ENCODE measurements at places on chromosomes 5 and 9.

GRCh38 chr5:107296572-107296971 lies 374.2 kb downstream of the EFNA5 start:
- no peak for DNase-seq

DNA sequence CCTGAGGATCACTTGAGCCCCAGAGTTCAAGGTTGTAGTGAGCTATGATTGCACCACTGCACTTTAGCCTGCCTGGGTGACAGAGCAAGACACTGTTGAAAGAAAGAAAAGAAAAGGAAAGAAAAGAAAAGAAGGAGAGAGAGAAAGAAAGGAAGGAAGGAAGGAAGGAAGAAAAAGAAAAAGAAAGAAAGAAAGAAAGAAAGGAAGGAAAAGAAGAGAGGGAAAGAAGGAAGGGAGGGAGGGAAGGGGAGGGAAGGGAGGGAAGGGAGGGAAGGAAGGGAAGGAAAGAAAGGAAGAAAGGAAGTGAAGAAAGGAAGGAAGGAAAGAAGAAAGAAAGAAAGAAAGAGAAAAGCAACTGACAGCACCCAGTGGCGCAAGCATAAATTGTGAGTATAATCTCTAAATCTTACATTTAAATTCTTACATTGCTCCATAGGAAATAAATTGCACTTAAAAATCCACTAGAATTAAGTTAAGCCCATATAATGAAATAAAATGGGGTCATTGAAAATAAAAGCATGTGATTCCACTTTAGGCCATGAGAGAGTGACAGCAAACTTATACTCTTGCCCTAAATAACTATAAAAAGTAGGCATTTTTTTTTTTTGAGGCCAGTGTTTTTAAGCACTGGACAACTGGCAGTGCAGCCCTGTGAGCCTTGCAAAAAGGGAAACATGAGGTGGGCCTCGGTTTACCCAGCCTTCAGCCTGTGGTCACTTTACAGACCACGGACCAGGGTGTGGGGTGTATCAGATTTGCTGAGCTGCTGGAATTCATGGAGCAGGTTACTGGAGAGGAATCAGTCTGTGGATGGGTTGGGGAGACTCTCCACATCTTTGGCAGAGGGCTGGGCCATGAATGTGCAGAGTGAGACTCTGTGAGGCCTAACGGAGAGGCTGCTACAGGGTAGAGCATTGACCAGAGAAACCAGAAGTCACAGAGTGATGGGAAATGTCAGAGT lies 175.5 kb downstream of the TTLL11 start:
- no peak for DNase-seq

GRCh38 chr9:92275541-92275940 lies 18.0 kb downstream of the IARS1 start:
- DNase-seq: peak; percentile 39

DNA sequence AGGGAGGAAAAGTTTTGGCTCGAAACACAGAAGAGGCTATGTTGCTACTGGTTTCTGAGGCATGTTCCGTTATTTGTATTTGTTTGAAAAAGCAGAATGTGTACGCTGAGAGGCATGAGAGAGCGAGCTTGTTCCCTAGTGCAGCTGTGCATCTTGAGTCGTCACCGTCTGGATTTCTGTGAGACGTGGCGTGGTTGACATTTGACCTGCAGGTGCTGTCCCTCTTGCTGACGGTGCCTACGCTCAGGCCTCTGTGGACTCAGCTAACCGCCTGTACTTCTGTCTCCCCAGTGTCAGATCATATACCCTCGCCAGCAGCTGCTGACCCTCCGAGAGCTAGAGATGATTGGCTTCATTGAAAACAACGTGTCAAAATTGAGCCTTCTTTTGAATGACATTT lies 21.5 kb downstream of the TRIP13 start:
- DNase-seq: no peak

DNA sequence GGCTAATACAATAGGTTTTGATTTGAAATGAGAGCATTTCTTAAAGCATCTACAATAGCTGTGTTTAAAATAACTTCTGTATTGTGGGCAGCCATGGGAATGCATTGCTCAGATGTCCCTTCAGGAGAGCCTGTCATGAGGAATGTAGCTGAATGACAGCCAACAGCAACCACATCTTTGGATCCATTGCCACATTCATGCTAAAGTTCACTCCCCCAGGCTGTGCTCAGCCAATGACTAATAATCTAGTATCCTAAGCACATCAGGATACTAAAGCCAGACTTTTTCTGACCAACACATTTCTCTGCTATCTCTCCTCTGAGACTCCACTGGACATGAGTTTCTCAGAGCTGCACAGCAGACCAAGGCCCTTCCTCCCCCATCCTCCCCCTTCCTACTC lies 45.5 kb downstream of the HTR1A start:
- DNase-seq: peak; percentile 76

DNA sequence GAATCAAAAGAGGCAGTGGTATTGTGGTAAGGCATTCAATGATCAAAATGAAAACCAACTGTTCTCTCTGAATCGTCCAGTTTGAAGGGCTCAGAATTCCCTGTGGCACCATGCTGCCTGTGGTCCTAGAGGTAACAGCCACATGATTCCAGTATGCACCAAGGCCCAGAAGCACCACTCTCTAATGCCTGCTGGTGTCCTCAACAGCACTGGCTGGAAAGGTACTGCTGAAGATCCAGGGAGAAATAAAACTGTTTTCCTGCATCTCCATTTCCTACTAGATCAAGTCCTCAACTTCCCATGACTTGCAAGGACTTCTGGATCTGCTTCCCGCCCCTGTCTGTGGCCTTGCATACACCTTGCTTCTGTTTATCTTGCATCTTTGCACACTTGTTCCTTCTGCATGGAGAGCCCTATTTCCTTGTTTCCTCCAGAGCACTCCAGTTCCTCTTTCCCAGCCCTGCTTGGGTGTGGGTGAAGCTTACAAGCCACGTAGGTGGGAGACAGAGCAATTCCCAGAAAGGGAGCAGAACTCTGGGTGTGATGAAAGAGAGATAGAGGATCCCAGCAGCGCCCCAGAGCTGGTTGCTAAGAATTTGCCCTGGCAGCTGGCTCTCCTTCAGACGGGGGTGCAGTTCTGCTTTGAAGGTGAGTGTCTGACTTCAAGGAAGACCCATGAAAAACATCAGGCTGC lies 41.0 kb upstream of the EQTN start:
- DNase-seq: no peak

- peak; percentile 62 for DNase-seq
Measured at GRCh38 chr9:5629312-5630080, 589 bp downstream of the RIC1 start.

DNA sequence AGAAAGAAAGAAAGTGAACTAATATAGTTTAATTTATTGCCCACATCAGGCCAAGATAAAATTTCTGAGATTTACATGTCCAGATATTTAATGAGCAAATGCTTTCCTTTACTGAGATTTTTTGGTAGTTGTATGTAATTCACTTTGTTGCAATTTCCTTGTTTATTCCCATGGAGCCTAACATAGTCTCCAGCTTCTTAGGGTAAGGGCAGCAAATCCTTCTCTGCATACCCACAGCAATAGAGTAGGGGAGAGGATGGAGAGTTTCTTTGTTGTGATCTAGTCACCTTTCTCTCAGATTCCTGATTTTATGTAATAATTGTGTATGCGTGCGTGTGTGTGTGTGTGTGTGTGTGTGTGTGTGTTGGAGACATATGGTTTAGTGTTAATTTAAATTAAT lies 51.6 kb upstream of the DPYSL3 start:
- no peak for DNase-seq

GRCh38 chr9:129240581-129241211 lies 62.6 kb upstream of the IER5L start:
- no peak for DNase-seq

GRCh38 chr5:6328173-6328572 lies 50.2 kb downstream of the MED10 start:
- DNase-seq: peak; percentile 54

DNA sequence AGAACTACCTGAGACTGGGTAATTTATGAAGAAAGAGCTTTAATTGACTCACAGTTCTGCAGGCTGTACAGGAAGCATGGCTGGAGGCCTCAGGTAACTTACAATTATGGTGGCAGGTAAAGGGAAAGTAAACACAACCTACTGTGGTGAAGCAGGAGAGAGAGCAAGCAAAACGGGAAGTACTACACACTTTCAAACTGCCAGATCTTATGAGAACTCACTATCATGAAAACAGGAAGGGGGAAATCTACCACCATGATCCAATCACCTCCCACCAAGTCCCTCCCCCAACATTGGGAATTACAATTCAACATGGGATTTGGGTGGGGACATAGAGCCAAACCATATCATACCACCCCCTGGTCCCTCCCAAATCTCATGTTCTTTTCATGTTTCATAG lies 58.7 kb upstream of the GPR151 start:
- no peak for DNase-seq

DNA sequence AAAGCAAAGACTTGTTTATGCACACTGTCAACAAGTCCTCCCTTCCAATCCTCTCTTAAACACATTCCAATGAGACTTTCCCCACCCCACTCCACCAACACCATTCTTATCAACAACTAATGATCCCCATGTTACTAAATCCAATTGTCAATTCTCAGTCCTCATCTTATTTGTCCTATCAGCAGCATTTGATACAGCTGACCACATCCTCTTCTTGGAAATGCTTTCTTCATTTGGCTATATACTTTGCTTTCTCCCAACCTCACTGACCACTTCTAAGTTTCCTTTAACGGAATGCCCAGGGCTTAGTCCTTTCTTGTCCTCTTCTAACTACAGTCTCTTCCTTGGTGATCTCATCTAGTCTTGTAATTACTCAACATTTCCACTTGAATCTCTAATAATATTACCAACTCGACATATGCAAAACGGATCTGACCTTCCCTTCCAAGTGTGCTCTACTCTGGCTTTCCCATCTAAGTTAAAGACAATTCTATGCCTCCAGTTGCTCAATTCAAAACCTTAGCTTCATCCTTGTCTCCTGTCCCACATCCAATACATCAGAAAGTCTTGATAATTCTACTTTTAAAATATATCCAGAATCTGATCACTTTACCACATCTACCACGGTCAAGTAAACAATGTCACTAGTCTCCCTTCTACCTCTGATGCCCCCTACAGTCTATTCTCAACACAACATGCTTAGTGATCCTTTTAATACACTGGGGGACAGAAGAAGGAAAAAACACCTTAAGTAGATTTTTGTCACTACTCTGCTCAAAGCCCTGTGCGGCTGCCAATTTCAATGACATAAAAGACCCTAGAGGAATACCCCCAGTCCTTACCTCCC lies 25.5 kb downstream of the AGTPBP1 start:
- DNase-seq: no peak

GRCh38 chr5:109931049-109931780 lies 241.5 kb downstream of the MAN2A1 start:
- DNase-seq: no peak

DNA sequence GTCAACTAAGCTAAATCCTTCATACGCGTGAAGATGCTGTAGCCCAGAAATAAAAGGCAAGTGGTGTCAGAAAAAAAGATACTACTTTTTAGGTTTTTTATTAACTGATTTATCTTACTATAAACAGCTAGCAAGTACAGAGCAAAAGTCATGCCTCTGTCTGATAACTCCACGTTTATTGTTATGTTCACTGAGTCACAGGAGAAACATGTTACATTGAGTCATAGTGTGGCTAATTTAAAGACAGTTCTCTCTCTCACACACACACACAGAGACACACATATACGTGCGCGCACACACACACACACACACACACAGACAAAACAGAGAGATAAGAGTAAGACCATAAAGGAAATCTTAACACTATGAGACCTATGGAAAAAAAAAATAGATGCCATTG lies 770.0 kb upstream of the CDH10 start:
- peak; percentile 37 for DNase-seq

GRCh38 chr5:55925181-55925580 lies 69.6 kb downstream of the IL6ST start:
- no peak for DNase-seq

- DNase-seq: no peak
Measured at GRCh38 chr9:138042640-138043039, 165.1 kb downstream of the CACNA1B start.

GRCh38 chr9:121169094-121169601 lies 32.5 kb downstream of the RAB14 start:
- DNase-seq: peak; percentile 25

GRCh38 chr5:15797116-15797515 lies 297.1 kb downstream of the FBXL7 start:
- no peak for DNase-seq

DNA sequence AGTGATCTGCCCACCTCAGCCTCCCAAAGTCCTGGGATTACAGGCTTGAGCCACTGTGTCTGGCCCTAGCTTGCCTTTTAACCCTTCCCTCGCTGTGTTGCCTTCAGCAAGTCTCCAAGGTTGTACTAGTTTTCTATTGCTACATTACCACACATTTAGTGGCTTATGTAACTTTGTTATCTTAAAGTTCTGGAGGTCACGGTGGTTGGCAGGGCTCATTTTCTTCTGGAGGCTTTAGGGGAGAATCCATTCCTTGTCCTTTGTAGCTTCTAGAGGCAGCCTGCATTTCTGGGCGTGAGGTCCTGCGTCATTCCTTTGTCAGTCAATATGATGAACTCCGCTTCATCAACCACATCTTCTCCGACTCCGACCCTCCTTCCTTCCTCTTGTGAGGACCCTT lies 2.9 kb upstream of the PRRC2B start:
- DNase-seq: no peak

DNA sequence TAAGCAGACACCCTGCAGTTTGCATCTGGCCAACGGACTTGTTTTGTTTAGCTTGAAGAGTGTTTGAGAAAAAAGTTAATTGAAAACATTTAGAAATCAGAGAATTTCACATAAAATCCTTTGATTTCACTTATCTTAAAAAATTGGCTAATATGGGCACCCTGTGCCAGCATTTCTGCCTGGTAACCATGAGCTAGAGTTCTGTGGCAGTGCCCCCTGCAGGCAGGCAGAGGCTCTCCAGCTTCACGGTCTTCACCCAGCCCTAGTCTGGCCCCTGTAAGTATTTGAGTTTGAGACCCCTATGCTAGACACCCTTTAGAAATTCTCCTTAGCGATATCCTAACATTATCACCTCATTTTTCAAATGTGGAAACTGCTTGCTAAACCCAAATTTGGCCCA lies 18.8 kb upstream of the FANCC start:
- DNase-seq: no peak

DNA sequence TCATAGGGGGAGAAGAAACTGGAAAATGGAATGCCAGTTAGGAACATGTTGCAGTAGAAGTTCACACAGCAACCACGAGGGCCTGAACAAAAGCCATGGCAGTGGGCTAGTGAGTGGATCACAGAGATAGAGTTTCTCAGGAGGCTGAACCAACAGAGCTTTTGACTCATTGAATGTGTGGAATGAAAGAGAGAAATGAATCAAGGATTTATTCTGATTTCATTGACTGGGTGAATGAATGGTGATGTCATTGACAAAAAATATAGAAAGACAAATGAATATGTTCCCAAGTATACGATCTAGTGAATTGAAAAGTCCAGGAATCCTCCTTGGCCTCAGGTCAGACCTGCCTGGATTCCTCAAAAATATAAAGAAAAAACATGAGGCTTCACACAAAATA lies 99.2 kb downstream of the ZNF462 start:
- peak; percentile 42 for DNase-seq

- DNase-seq: no peak
Measured at GRCh38 chr5:158940977-158941376, 158.7 kb downstream of the EBF1 start.
